ENCODE measurements at places on chromosomes 7 and 10.

- no peak for DNase-seq
Measured at GRCh38 chr7:128404143-128404681, 5.6 kb downstream of the IMPDH1 start.

- no peak for DNase-seq
Measured at GRCh38 chr10:79445977-79446757, 743 bp upstream of the ZCCHC24 start.

- no peak for DNase-seq
Measured at GRCh38 chr10:46055771-46056170, 9.7 kb upstream of the MSMB start.

GRCh38 chr10:28503114-28503513 lies 29.8 kb upstream of the WAC start:
- DNase-seq = no peak

DNA sequence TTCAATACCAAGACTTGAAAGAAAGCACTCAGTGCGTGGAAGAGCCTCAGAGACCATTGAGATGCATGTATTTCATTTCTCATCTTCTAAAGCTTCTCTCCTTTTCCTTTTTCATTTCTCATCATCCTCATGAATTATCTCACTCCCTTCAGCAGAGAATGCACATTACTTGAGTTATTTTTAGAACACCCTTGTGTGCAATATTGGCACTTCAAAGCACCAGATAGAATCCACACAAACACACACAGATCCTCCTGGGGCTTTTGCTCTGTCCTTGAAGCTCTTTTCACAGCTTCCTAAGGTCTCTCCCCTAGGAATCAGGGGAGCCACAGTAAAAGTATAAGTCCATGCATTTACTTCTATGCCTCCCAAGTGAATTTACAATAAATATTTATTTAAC lies 18.3 kb downstream of the DGKI start:
- DNase-seq = no peak

- no peak for DNase-seq
Measured at GRCh38 chr10:43753397-43754061, 104.8 kb upstream of the ZNF32 start.

DNA sequence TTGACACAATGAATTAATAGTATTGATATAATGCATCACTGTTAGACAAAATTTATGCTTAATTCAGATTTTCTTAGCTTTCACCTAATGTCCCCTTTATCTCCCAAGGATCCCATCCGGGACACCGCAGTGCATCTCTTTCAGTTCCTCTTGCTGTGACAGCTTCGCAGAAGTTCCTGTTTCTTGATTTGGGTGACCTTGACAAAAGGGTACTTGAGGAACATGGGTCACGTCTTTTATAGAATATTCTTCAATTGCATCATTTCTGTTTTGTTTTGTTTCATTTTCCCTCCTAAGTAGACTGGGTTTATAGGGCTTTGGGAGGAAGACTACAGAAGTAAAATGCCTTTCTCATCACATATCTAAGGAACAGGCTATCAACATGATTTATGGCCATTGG lies 453.2 kb downstream of the DPP6 start:
- DNase-seq = no peak

GRCh38 chr10:34157501-34157900 lies 657.6 kb downstream of the PARD3 start:
- no peak for DNase-seq

DNA sequence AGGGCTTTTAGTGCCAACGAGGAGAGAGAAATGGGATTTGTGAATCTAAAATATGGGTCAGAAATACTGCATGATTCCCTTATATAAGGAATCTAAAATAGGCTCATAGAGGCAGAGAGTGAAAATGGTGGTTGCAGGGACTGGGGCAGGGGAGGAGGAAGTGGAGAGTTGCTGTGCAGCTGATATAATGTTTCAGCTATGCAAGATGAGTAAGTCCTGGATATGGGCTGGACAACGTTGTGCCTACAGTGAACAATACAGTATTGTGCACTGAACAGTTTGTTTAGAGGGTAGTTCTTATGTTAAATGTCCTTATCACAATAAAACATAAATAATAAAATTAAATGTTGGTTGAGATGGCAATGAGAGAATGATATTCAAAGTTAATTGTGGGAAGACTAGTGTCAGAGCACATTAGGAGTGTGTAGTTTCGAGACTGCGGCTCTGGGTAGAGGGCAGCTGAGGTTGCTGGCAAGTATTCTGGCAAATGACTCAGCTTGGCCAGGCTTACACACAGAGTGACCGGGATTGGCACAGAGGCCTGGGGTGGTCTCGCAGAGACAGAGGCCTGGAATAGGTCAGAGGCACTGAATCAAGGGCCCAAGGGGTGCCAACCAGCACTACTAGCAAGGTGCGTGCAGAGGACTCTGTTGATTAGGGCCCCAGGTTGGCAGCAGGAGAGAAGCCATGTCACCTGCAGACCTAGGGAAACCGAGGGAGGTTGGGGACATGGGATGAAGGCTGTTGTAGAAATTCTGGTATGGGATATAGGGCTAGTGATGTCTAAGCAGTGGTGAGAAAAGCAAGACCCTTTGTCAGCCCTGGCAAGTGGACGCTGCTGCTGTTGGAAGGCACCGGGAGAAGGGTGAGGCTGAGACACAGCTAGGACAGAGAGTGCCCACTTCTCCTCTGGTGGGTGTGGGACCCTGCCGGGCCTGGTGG lies 2.8 kb upstream of the DEPP1 start:
- no peak for DNase-seq

GRCh38 chr10:52438119-52438518 lies 124.0 kb downstream of the DKK1 start:
- DNase-seq = no peak

DNA sequence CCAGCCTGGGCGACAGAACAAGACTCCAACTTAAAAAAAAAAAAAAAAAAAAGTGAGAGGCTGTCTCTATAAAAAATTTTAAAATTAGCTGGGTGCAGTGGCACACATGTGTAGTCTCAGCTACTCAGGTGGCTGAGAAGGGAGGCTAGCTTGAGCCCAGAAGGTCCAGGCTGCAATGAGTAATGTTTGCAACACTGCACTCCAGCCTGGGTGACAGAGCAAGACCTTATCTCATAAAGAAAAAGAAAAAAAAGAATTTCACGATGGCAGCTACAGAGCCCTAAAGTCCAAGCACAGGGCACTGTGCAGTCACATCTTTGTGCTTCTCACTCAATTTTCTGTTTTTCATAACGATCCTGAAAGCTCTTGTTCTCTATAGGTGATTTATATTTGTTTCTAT lies 209.5 kb upstream of the KCTD7 start:
- DNase-seq = no peak

DNA sequence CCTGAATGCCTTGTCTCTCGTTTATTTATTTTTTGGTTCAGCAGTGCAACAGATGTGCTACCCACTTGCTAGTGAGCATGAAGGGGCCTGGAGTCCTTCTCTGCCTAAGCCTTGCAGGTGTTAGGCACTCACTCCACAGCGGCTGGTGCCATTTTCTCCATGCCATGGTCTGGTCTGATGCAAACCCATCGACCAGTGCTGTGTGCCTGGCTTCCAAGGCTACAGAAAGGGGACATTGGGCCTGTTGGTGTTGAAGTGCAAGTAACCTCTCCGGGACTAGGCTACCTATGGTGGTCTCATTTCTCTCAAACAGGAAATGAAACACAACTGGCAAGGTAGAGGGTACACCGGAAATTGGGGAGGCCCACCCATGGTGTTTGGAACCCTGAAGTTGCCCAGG lies 198.1 kb downstream of the ADARB2 start:
- no peak for DNase-seq

DNA sequence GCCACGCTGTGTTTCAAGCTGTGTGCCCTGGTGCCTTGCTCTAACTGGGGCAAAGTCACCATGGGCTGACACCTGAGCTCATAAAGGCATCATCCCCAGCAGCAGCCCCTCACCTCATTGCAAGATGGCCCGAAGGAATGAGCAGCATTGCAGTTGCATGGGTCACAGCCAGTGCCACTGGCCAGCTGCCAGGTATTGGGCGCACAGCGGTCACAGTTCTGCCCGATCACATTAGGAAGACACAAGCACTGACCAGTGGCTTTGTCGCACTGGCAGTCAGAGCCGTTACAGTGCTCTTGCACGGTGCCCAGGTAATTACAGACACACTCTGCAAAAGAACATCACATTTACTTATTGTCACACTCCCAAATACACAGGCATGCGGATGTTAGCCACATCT lies 51.1 kb downstream of the LAMB1 start:
- no peak for DNase-seq

DNA sequence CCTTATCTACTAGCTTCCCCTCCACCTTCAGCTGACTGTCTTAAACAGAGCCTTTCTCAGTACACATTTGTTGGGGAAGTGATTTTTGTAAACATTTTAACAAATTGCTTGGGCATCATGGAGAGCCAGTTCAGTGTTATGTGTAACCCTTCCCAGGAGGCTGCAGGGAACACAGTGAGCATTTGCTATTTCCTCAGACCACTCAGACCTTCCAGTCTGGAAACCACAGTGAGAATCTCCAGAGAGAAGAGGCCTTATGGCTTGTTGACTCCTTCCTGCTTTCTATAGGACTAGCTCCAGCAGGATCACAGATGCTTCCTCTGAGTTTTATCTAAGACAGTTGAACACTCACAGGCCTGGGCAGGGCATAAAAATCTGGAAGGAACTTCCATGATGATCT lies 409.8 kb upstream of the NPVF start:
- no peak for DNase-seq

GRCh38 chr10:70812814-70813213 lies 2.9 kb upstream of the SGPL1 start:
- no peak for DNase-seq

DNA sequence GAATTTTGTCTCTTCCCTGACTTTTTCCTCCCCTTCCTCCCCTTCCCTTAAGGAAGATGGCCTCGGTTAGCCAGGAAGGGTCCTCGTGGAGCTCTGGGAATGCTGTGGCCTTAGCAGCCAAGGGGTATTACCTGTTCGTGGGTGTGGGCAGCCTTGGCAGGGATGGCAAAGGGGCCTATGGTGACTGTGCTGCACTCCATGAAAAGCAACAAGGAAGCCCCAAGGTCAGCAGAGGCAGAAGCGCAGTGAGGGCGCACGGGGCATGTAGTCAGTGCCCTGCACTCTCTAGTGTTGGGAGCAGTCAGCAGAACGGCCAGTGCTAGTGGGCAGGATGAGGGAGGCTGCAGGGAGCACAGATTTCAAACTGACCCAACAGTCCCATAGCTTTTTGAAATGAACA lies 191.8 kb downstream of the ADARB2 start:
- DNase-seq = no peak

DNA sequence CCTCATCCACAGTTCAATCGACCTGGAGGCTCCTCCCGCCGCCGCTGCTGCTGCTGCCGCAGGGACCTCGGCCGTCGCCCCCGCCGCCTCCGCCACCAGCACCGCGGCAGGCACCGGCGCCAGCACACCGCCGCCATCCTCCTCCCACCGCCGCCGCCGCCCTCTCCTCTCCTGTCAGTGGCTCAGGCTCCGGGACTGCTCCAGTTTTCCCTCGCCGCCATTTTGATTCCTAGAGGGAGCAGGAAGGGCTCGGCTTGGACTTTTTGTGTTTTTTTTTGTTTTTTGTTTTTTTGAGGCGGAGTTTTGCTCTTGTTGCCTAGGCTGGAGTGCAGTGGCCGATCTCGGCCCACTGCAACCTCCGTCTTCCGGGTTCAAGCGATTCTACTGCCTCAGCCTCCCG lies 3.0 kb upstream of the MCM10 start:
- no peak for DNase-seq

DNA sequence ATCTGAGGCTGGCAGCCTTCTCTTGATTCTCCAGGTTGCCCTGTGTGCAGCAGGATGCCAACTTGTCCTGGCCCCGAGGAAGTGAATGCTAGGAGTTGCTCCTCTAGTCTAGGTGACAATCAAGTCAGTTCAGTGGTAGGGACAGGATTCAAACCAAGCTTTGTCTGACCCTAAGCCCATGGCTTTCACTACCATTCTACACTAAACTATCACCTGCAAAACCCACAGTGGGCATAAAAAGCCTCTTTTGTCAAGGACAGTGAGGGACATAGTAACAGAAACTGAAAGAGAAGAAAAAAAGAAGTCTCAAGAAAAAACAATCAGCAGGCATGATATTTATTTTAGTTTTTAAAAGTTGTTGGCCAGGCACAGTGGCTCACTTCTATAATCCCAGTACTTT lies 33.5 kb downstream of the KCNMA1 start:
- no peak for DNase-seq

GRCh38 chr10:3886191-3886590 lies 101.2 kb upstream of the KLF6 start:
- DNase-seq = no peak

DNA sequence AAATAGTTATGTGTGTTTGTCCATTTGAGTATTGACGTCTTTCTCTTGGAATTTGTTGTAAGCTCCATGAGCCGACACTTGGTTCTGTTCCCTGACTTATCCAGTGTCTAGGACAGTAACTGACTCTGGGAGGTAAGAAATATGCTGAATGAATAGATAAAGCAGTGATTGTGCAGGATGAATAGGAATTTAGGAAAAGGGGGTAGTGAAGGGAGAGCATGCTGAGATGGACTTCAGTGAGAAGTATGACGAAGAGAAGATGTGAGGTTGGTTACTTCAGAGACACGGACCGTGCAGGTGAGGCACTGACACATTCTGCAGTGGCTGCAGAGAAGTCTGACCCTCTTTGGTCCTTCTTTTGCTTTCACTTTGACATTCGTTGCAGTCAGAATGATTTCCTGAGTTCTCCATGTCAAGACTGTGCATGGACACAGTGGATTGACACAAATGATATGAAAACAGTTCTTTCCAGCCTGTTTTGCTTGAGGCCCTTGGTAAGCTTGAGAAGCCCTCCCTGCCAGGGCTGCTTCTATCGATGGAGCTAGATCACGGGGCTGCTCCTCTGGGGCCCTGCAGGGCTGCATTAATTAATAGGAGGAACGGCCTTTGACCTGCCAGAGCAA lies 261.5 kb upstream of the SORCS1 start:
- DNase-seq = no peak

- DNase-seq = no peak
Measured at GRCh38 chr7:118449797-118450567, 225.5 kb downstream of the ANKRD7 start.

- no peak for DNase-seq
Measured at GRCh38 chr10:101892782-101893391, 49.3 kb upstream of the KCNIP2 start.

DNA sequence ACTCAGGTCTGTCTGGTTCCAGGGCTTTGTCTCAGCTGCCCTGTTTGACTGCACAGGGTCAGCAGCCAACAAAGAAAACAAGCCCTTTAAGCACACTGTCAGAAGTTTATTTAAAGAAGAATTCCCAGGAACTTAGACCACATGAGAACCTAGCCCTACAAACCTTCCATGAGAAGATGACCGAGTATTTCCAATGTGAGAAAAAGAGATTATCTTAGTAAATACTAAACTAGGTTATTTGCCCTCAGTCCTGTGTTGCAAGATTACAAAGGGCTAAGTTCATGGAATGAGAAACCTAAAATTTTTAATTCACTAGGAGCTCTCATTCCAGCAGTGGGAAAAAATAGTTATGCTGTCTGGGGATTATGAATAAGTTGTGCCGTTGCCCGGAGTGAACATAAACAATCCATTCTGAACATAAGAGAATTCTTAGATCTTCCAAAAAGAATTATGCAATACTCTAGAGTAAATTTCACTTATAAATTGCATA lies 46.7 kb downstream of the NOC3L start:
- no peak for DNase-seq

- no peak for DNase-seq
Measured at GRCh38 chr7:95335093-95335492, 10.8 kb upstream of the PON1 start.

All from esophagus squamous epithelium (tissue), 5 donors.